AG10803 (cell line): ENCODE measurements at places on chromosomes 2 and 18.

DNA sequence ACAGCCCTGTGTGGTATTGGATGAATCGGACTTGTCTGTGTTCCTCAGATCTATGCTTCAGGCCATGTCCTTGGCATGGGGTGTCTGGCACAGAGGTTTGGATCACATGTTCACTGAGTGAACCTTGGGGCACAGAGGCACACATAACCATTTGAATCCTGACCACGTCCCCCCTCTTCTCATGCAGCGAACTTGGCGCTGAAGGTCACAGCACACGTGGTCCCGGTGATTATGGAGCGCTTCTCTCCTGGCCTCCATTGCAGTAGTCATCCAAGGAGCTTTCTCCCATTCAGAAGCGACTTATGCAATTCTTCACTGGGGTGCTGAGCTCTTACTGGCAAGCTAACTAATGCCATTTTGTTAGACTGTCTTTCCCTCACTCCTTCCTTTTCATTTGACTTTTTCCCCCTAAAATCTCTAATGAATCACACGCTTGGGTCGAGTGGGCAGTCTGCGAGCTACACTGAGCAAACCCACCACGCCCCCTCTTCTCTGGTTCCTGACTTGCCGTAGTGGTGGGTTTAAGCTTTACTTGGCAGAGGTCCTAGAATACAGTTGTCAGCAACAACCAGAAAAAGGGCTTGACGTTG, 59.4 kb downstream of the KCNG2 start:
- peak; percentile 24 for DNase-seq

DNA sequence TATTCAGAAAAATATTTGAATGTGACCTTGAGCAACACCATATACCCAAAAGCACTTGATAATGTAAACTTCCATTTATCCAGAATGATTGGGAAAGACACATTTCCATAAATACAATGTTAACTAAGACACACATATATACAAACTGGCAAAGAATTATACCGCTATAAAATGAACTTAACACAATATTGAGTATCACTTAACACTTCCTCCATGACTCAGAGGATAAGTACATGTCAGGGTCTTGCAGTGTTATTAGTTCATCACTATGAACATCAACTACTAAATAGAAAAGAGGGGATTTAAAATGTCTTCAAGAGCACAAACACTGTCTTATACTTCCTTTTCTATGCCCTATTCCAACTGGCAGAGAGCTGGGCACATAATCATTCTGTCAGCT, 18.6 kb downstream of the WDSUB1 start:
- DNase-seq: no peak

DNA sequence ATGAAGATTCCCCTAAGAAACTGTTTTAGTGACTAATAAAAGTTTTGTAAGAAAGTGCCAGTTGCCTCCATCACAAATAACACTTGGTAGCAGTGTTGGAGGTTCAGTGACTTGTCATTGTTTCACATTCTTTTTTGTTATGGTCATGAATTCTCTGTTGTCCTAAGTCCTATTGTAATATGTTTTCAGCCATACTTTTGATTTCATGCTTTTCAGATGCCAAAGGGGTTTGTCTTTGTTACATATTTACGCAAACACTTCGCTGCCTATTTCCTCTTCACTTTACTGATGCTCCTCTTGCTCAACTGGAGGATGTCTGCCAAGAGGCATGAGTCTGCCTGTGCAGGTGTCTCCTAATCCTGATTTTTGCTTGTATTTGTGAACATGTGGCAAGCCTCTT, 66.6 kb downstream of the PHLPP1 start:
- peak; percentile 98 for DNase-seq

GRCh38 chr2:9360701-9361100, 62.6 kb downstream of the ITGB1BP1 start:
- DNase-seq: peak; percentile 48

DNA sequence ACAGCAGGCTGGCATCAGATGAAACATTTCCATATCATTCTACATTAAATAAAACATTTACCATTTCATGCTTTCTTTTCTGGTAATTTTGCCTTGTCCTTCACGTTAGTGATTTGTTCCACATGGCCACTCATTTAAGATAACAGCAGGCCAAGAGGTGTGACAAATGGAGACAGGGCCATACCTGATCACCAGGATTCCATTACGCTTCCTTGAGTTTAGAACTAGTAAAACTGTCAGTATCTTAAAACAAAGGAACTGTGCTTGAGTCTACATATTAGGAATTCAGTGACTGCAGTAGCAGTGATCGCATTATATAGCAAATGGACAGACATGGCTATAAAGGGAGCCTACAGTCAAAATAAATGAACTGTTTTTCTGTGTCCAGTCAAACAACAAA, 155.1 kb upstream of the FSHR start:
- DNase-seq: no peak
